ENCODE measurements at places on chromosomes 2 and 18.

GRCh38 chr18:56421647-56422046 lies 216.7 kb downstream of the TXNL1 start:
- no peak for DNase-seq

DNA sequence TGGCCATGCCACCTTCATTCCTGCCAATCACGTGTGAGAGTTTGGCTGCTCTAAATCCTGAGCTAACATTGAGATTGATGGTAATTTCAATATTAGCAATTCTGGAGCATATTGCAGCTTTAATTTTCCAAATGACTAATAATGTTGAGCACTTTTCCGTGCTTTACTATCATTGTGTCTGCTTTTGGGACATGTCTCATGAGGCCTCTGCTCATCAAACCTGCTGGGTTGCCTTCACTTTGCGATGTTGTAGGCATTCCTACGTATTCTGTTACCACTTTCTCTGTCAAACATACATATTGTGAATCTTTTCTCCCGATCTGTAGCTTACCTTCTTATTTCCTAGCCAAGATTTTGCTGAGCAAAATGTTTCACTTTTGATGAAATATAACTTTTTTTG lies 466.6 kb downstream of the GALR1 start:
- no peak for DNase-seq

DNA sequence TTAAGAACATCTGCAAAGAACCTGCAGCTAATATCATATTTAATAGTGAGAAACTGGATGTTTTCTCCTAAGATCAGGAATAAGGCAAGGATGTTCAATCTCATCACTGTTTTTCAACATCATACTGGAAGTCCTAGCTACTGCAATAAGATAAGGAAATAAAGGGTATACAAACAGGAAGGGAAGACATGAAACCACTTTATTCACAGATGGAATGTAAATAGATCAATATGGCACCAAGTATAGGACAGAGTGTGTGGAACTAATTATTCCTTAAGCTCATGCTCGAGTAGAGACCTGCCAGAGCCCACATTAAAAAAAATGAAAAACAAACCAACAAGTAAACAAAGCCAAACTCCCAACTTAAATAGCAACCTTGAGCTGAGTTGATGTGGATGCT lies 41.3 kb upstream of the TMEM247 start:
- DNase-seq = no peak

DNA sequence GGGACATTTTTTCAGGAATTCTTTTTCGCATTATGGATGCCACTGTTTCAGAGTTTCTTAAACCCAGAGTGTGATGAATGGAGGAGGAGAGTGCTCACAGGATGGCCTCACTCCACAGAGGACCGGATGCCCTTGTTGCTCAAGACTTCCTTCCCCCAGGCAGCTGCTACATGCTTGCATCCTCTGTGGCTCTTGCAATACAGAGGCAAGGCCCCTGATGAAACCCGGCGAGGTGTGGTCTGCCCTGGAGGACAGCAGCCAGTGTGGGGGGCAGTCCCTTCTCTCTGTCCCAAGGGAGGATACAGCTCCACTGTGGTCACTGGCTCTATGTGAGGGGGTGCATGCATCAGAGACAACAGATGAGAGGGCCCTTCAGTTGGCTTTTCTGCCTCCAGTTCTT lies 109.6 kb downstream of the SH3RF3 start:
- DNase-seq = no peak

GRCh38 chr2:98896416-98896815 lies 39.6 kb downstream of the CRACDL start:
- no peak for DNase-seq

GRCh38 chr2:218852911-218853667 lies 6.5 kb upstream of the WNT6 start:
- DNase-seq = peak; percentile 75

DNA sequence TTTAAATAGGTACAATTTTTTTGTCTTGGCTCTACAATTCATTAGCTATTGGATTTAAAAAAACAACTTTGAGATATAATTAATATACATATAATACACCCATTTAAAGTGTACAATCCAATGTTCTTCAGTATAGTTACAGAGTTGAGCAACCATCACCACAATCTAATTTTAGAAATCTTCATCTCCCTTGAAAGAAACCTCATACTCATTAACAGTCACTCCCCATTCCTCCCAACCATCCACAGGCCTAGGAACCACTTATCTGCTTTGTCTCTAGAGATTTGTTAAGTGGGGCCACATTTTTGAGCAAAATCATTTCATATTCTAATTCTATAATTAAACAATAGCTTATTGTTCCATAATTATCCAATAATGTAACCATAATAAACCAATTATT lies 32.6 kb downstream of the MRPL33 start:
- no peak for DNase-seq

- DNase-seq = no peak
Observed at GRCh38 chr2:30218338-30218713, 13.0 kb upstream of the LBH start.

- DNase-seq = peak; percentile 61
Observed at GRCh38 chr2:52034706-52035105, 1002.8 kb upstream of the NRXN1 start.

DNA sequence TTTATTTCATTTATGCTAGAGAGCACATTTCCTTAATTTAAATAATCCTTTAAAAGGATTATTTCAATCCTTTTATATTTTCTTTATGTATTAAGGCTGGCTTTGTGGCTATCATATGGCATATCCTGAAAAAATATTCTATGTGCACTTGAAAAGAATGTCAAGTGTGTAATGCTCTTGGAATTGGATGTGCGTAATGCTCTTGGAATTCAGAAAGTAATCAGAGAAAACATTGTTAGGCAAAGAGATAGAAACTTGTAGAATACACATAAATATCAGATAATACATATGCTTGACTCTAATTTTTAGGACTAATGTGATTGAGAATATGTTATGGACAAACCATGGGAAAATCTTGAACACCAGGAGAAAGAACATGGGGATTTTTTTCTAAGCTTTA lies 197.5 kb upstream of the COL3A1 start:
- DNase-seq = no peak

GRCh38 chr2:113724010-113724409 lies 32.4 kb downstream of the SLC35F5 start:
- peak; percentile 78 for DNase-seq

GRCh38 chr2:134952608-134953007 lies 34.0 kb downstream of the CCNT2 start:
- no peak for DNase-seq

- no peak for DNase-seq
Observed at GRCh38 chr2:10700078-10700803, 10.5 kb upstream of the NOL10 start.

DNA sequence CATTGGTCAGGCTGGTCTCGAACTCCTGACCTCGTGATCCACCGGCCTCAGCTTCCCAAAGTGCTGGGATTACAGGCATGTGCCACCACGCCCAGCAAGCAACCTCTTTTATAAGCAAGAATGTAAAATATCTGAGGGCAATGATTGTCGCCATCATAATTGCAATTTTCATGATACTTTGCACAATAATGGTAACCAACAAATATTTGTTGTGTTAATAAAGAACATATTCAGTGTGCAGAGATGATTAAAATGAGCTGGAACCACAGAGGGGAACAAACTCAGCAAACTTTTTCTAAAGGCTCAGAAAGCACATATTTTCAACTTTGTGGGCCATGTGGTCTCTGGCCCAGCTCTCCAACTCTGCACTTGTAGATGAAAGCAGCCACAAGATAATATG lies 115.2 kb upstream of the SIX2 start:
- no peak for DNase-seq

DNA sequence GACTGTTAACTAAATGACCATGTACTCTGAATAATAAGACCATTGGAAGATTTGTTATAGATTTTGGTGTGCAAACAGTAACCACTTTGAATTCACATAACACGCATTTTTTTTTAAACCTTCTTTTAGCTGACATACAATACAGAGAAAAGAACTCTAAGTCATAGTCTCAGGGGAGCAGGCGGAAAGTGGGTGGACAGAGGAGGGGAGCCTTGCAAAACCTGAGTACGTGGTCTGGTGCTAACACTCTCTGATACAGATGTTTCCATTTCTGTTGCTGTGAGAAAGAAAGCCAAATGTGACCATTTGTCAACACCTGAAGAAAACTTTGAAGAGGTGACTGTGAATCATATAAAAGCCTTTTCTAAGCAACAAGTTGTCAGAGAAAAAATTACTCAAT lies 151.8 kb upstream of the GCFC2 start:
- no peak for DNase-seq

DNA sequence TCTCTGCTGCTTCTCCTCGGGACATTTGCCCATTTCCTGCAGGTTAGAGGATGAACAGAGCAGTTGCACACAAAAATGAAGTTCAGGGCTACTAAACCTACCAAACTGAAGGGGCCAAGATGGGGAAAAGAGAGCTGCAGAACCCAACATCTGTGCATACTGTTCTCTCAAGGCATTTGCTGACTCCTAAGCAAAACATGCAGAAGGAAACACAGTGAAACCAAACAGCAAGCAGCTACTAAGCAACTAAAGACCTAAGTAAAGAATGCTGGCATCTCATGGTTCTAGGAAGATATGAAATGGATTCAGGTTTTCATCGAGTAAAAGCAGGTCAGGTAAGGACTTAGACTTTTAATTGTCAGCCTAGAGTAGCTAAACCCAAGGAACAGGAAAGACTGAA lies 111.9 kb upstream of the SYT4 start:
- DNase-seq = peak; percentile 42

DNA sequence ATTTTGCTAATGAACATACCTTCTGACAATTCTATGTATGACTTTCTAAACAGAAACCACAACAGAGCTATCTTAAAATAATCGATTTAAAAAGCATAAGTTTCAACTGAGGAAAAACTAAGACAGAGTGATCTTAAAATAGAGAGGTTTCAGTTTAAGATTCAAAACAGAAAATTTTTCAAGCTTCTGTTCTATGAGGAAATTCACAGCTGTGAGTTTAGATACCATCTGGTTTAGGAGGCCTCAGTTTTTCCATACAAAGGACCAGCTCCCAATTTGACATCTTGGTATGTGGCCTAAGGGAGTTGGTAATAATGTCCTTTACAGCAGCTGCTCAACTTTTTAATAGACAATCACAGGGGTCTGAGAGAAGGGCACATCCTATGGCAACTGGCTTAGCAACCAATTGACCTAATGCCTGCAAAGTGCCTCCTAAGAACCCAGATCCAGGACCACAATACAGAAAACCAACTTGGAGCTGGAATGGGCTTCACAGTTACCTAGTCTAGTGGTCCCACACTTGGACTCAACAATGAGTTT lies 39.7 kb downstream of the MDH1 start:
- DNase-seq = no peak

DNA sequence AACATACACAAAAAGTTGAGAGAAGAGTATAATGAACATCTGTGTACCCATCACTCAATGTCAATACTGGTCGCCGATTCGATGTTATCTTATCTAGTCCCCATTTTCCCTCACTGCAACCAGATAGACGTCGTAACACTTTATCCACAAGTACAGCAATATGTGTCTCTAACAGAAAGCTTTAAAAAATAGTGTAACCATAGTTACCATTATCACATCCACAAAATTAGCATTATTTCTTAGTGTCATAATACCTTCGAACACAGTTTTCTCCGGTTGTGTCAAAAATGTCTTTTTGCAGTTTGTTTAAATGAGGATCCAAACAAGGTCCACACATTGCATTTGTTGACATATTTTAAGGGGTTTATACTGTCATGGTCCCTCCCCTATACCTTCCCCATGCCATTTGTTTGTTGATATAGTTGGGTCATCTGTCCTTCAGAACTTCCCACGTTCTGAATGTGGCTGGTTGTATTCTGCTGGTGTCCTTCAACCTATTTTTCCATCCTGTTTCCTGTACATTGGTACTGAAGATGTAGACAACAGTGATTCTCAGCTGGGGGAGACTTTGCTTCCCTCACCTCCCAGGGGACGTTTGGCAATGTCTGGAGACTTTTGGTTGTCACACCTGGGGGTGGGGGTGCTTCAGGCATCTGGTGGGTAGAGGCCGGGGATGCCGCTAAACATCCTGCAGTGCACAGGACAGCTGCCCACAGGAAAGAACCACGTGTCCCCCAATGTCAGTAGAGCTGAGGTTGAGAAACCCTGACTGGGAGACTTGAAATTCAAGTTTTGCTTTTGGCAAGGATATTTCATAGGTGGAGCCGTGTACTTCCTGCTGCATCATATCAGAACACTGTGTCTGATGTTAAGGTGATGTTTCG lies 72.7 kb upstream of the SPRED2 start:
- no peak for DNase-seq

GRCh38 chr2:72147303-72147971 lies at the start of gene CYP26B1:
CYP26B1 (minus strand) TSS chr2:72147862; CDS start chr2:72147834, 28 bp downstream.
- DNase-seq = peak; percentile 5

- no peak for DNase-seq
Observed at GRCh38 chr2:112710956-112711750, 9.7 kb upstream of the NT5DC4 start.

GRCh38 chr2:134630504-134631159 lies 88.2 kb downstream of the TMEM163 start:
- DNase-seq = no peak

DNA sequence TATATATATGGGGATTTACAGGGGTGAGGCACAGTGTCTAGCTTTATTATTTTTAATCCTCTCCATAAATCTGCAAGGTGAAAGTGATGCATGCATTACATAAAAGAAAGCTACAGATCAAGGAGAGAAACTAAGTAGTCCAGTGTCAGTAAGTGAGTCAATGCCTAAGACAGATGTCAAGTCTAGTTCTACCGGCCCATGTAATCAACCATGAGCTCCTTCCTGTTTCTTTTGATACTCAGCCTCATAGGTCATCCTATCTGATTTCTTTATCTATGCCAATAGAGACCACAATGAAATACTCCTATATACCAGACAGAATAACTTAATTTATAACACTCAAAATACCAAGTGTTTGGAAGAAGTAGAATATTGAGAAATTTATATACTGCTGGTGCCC lies 20.2 kb upstream of the GYPC start:
- no peak for DNase-seq

- DNase-seq = peak; percentile 58
Observed at GRCh38 chr2:102620332-102620731, 979 bp downstream of the SLC9A2 start.

- DNase-seq = peak; percentile 62
Observed at GRCh38 chr2:60674524-60675165, 81.4 kb upstream of the PAPOLG start.

All from NCI-H69 (cell line).